ENCODE measurements at places on chromosomes 5 and 9.

- DNase-seq = no peak
These were observed 23.2 kb downstream of the TGFBR1 start for GRCh38 chr9:99128133-99128406.

DNA sequence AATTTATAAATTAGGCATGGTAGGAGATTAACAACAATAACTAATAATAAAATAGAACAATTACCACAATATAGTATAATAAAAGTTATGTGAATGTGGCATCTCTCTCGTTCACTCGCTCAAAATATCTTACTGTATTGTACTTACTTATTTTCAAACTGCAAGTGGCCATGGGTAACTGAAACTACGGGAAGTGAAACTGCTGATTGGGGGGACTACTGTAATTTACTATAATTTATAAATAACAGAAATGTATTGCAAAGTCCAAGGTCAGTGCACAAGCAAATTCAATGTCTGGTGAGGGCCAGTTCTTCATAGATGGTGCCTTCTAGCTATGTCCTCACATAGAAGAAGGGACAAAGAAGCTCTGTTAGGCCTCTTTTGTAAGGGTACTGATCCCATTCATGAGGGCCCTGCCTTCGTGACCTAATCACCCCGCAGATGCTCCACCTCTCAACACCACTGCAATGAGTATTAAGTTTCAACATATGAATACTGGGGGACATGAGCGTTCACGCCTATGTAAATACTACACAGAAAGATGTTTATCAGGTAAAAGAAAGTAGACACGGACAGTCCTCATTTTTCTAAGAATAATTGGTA, 39.0 kb downstream of the KCNIP1 start:
- DNase-seq = no peak

DNA sequence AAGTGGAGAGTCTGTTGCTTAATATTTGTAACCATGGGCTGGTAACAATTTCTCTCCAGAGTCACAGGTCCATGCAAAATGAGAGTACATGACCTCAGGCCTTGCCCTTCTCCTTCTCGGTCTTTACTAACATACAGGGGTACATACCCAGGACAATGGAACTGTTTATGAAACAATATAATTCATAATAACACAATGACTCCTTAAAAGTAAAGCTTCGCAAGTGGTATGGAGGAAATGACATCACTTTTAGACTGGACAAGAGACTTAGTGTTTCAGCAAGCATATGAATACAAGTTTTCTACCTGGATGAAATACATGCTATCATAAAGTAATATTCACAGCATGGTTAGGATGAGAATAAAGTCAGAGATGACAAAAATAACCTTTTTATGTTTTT, 386.6 kb downstream of the PLK2 start:
- DNase-seq = no peak

GRCh38 chr9:135065151-135065550, 22.3 kb upstream of the OLFM1 start:
- no peak for DNase-seq
